ENCODE measurements at places on chromosomes 6 and 20. TPM values are rescaled to one million over a fixed set of nuclear protein-coding genes. Genes with fewer than 3 reads are reported as not detected.

The BCAS1 gene
- 29.2 TPM for polyA plus RNA-seq

The GSTA2 gene
- 24.0 TPM for polyA plus RNA-seq

The INSM1 gene
- polyA plus RNA-seq, result 8.2 TPM

The VNN1 gene
- polyA plus RNA-seq, result 2.0 TPM

The CASS4 gene
- 1.2 TPM for polyA plus RNA-seq

DNA sequence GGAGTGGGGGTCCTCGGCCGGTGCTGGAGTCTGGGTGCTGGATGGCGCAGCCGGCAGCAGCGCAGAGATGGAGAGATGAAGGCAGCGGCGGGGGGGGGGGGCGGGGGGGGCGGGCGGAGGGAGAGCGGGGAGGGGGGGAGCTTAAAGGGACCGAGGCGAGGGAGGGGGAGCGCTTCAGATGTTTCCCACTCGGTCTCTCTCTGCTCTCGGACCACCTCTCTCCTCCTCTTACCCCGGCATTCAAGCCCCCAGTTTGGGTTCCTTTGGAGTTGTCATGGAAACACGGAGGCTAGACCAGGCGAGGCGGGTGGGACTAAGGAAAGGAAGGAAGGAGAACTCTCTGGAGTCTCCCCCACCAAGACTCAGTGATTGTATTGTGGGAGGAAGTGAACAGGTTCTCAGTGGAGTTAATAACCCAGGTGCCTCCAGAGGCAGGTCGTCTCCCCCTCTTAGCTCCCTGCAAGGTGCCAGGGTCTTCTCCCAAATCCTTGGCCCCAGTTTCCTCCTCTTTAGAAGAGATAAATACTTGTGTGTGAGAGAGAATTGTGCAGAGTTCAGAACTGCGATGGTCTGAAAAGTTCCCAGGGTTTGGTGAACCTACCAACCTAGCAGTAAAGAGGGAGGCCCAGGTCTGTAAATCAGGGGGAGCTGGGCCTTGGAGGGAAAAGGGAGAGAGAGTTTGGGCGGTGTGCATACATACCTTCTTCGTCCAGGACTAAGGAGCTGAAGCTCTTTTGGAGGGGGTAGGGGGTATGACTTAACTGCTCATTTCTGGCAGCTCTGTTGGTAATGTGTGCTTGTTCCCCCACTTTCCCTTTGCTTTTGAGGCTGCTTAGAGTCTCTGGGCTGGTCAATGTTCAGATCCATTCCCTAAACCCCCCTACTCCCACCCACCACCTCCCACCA is at the start of gene PRRT1:
PRRT1 (minus strand) TSS at position 77 of the 906 bp plus-strand sequence. CDS start 112 bp downstream, outside the sequence.
- H3K4me1 ChIP-seq, result peaks cover 36% of the 10 kb centered on the region
- peaks cover 11% of the 10 kb centered on the region for H3K27me3 ChIP-seq
- peak; percentile 73 for DNase-seq
- H3K36me3 ChIP-seq, result peaks cover 14% of the 10 kb centered on the region
- H3K27ac ChIP-seq, result peak within 1 kb of the TSS; percentile 95
- H3K4me3 ChIP-seq, result peak within 1 kb of the TSS; percentile 86

- no peaks in the 10 kb centered on the region for H3K27me3 ChIP-seq
- H3K4me3 ChIP-seq, result no peak overlapping the region
- H3K27ac ChIP-seq, result no peak overlapping the region
Measured at GRCh38 chr6:135503703-135504475, 6.3 kb upstream of the AHI1 start.

GRCh38 chr20:45138561-45139300 is 14.5 kb upstream of the WFDC12 start:
- H3K27me3 ChIP-seq, result no peaks in the 10 kb centered on the region
- DNase-seq, result peak; percentile 88

DNA sequence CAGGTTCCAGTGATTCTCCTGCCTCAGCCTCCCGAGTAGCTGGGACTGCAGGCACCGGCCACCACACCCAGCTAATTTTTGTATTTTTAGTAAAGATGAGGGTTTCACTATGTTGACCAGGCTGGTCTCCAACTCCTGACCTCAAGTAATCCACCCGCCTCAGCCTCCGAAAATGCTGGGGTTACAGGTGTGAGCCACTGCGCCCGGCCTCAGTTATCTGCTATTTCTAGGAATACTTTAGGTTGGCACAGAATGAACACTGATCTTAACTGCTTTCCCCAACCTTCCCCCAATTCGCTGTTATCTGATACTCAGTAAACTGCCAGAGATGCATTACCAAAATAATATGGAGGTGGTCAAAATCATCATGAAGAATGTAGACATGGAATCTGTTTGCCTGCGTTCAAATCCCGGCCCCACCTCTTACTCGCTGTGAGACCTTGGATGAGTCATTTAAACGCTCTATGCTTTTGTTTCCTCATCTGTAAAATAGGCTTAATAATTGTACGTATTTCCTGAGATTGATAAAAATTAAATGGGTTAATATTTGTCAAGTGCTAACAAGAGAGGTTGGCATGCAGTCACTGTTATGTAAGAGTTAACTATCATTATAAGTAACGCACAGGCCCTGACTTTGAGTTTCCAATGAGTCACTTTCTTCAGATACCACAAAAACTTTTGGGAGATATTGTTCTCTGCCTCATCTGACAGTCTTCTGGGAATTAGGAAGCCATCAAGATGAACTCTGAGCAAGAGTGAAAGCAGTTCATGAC is 44.5 kb upstream of the NCOA3 start:
- H3K27me3 ChIP-seq, result no peaks in the 10 kb centered on the region
- DNase-seq, result no peak
- H3K27ac ChIP-seq, result no peak overlapping the region
- no peak overlapping the region for H3K4me3 ChIP-seq

- H3K27ac ChIP-seq, result peak overlapping the region; percentile 67
- no peaks in the 10 kb centered on the region for H3K27me3 ChIP-seq
- H3K4me3 ChIP-seq, result peak overlapping the region; percentile 55
- peaks cover 12% of the 10 kb centered on the region for H3K36me3 ChIP-seq
- DNase-seq, result peak; percentile 83
Measured at GRCh38 chr6:75084872-75085381, 120.9 kb downstream of the COL12A1 start.

- peaks cover 36% of the 10 kb centered on the region for H3K36me3 ChIP-seq
- peak overlapping the region; percentile 13 for H3K4me3 ChIP-seq
- peak; percentile 78 for DNase-seq
- H3K27ac ChIP-seq, result peak overlapping the region; percentile 85
- no peaks in the 10 kb centered on the region for H3K27me3 ChIP-seq
Measured at GRCh38 chr6:42104095-42104803, 38.2 kb downstream of the C6orf132 start.

GRCh38 chr6:169044381-169045230 is 209.0 kb downstream of the THBS2 start:
- H3K4me1 ChIP-seq, result no peaks in the 10 kb centered on the region
- H3K36me3 ChIP-seq, result no peaks in the 10 kb centered on the region
- no peaks in the 10 kb centered on the region for H3K27me3 ChIP-seq

DNA sequence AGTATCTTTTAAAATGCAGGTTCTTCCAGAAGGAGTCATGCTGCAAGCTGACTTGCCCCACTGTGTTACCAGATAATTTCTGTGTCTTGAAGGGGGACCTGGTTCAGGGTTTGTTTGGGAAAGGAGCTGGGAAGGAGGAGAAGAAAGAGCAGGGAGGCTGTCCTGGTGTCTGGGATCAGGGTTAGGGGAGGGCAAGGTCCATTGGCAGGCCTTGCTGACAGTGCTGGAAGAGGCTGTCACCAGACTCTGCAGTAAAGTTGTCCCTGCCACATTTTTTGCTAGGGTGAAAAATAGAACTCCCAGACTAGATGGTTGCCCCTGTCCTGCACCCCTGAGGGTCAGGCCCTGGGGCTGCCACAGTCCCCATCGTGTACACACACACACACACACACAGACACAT is 14.9 kb downstream of the GLP1R start:
- H3K27ac ChIP-seq, result peak overlapping the region; percentile 70
- H3K4me1 ChIP-seq, result peaks cover 50% of the 10 kb centered on the region
- no peaks in the 10 kb centered on the region for H3K27me3 ChIP-seq
- DNase-seq, result peak; percentile 82

DNA sequence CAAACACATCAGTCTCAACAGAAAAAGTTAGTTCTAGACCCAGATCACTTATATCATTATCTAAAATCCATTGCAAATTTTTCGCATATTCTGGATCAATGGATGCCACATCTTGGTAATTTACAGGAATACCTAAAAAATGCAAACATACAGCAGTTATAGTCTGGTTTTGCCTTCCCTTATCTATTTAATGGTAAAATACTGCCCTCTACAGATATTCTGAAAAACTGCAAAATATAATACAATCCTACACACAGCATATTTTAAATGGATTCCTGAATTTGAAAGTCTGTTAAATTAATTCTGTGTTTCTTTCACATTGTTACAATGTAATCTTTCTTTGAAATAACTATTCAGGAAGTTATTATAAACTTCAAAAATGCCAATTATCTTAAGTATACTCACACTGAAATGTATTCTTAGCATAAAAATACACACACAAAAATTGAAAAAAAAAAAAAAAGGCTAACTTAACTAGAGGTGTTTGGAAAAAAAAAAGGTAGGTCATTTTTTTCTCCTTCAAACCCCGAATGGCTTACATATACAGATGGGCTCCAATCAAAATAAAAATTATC is 88.4 kb downstream of the HACE1 start:
- peaks cover 6% of the 10 kb centered on the region for H3K36me3 ChIP-seq
- no peak overlapping the region for H3K4me3 ChIP-seq
- DNase-seq, result no peak
- no peaks in the 10 kb centered on the region for H3K4me1 ChIP-seq
- no peaks in the 10 kb centered on the region for H3K27me3 ChIP-seq
- no peak overlapping the region for H3K27ac ChIP-seq

- no peak overlapping the region for H3K4me3 ChIP-seq
- H3K36me3 ChIP-seq, result no peaks in the 10 kb centered on the region
- no peak for DNase-seq
- H3K4me1 ChIP-seq, result peaks cover 31% of the 10 kb centered on the region
- H3K27ac ChIP-seq, result no peak overlapping the region
- H3K27me3 ChIP-seq, result no peaks in the 10 kb centered on the region
Measured at GRCh38 chr20:1856424-1856823, 38.8 kb upstream of the SIRPA start.

DNA sequence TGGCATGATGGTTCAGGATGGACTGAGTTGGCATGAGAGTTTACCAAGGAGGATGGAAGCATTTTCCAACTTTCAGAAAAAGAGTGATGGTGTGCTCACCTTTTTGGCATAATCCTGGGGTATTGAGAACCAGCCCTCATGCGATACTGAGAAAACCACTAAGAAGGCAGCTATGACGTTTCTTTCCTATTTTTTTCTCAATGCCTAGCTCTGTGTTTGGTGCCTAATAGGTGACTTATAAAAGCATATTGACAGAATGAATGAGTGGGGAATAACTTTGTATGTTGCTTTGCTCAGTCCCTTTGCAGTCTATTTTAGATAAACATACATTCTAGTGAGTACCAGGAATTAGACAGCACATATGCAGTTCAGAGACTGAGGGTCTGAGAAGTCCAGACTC is 816.3 kb downstream of the DHX35 start:
- DNase-seq, result no peak
- no peaks in the 10 kb centered on the region for H3K27me3 ChIP-seq
- no peak overlapping the region for H3K4me3 ChIP-seq

DNA sequence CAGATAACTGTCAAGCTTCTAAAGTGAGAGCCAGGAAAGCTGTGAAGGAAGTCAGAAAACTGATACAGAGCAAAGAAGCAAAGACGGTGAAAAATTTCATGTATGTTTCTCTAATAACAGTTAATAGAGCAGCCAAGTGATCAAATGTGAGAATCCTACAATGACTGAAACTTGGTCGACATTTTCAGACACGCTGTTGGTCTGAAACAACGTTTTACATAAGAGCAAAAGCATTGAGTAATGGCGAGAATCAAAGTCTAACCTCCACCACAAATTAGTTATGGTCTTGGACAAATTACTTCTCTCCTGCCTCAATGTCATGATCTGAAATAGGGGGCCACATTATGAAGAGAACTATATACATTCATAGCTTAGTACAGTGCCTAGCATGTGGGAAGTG is 3.3 kb downstream of the MKKS start:
- H3K4me3 ChIP-seq, result no peak overlapping the region
- no peaks in the 10 kb centered on the region for H3K27me3 ChIP-seq
- no peak overlapping the region for H3K27ac ChIP-seq
- peaks cover 5% of the 10 kb centered on the region for H3K4me1 ChIP-seq
- no peak for DNase-seq

DNA sequence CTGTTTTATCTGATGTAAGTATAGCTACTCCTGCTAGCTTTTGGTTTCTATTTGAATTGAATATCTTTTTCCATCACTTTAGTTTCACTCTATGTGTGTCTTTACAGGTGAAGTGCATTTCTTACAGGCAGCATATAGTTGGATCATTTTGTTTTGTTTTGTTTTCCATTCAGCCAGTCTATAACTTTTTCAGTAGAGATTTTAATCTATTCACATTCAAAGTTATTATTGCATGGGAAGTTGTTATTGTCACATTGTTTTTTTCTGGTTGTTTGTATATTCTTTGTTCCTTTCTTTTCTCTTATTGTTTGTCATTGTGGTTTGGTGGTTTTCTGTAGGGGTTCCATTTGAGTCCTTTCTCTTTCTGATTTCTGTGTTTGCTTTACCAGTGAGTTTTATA is 151.2 kb downstream of the PDE10A start:
- no peaks in the 10 kb centered on the region for H3K27me3 ChIP-seq
- no peak overlapping the region for H3K27ac ChIP-seq
- H3K36me3 ChIP-seq, result no peaks in the 10 kb centered on the region
- DNase-seq, result no peak
- no peaks in the 10 kb centered on the region for H3K4me1 ChIP-seq

DNA sequence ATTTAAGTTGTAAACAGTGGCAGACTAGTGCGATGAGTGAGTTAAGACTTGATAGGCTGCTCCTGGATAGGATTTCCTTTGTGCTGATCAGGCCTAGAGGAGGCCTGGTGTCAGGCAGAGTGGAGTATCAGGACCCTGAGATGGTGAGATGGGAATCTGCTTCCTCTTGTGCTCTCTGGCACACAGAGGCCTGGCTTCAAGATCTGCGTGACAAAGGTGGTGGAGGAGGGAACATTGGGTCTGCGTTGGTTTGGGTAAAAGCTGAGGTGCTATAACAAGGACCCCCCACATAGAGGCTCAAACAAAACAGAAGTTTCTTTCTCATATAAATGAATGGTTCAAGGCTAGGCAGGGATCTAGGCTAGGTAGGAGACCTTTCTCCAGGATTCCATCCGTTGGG is 20.3 kb downstream of the SCAND1 start:
- H3K4me1 ChIP-seq, result no peaks in the 10 kb centered on the region
- H3K4me3 ChIP-seq, result no peak overlapping the region
- no peaks in the 10 kb centered on the region for H3K27me3 ChIP-seq
- H3K36me3 ChIP-seq, result peaks cover 48% of the 10 kb centered on the region
